Omental fat pad (tissue), 4 donors: ENCODE measurements at places on chromosomes 2 and 18.

DNA sequence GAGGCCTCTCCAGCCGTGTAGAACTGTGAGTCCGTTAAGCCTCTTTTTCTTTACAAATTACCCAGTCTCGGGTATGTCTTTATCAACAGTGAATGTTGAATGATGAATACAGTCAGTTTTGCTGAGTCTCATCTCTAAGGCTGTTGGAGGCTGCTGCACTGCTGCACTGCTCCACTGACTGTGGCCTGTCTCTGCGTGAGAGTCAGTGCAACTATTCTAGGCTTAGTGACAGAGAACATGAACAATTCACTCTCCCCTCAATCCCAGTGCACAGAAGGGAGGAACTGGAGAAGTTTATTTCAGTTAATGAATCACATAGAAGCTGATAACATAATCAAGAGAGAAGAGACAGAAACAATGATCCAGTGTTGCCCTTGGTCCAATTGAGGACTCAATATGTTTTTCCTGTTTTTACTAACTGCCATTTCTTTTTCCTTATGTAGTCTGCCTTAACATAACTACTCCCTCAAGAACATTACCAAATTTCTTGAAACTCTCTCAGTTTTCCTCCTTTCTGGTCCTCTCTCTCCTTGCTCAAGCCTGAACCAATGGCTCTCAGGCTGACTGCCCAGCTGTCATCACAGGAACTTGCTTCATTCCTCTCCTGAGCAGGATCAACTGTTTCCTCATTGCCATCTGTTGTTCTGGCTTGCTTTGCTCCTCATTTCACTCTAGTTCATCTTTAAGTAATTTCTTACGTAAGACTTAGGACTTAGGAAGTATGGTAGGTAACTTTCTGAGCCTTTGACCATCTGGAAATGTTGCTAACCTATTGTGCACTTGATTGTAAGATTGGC lies 483.2 kb downstream of the METTL4 start:
- no peak for DNase-seq

DNA sequence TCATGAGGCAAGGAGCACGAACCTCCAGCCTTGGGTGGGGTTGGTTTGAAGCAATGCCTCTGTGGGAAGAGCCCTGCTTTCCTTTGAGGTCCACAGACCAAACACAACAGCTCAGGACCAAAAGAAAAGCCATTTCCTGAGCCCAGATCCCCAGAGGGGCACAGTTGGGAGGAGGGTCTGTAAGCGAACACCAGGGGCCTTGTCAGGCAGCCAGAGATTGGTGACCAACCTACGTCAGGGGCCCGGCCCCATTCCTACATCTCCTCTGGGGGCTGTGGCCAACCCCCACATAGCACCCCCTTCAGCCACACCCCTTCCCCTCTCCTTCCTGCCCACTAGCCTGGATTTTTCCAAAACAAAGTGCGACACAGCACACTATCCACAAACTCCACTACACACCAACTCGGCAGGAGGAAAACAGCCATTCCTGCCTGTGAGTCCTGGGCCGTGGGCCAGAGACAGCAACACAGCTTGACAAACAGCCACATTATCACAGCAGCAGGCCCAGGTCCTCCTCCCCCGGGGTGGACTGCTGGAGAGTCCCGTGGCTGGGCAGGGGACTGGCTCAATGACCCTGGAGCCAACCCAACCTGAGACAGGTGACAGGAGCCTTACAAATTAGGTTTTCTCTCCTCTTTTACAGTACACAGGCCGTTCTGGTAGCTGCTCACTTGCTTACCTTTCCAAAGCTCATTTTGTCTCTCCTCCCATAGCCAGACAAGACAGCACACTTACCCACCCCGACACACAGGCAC lies 98.8 kb downstream of the TNS1 start:
- DNase-seq: no peak

DNA sequence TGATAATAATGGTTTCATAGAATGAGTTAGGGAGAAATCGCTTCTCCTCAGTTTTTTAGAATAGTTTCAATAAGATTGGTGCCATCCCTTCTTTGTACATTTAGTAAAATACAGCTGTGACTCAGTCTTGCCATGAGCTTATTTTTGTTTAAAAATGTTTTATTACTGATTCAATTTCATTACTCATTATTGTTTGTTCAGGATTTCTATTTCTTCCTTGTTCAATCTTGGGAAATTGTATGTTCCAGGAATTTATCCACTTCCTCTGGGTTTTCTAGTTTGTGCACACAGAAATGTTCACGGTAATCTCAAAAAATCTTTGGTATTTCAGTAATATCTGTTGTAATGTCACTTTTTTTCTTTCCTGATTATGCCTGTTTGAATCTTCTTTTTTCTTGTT lies 371.5 kb upstream of the SETBP1 start:
- no peak for DNase-seq

DNA sequence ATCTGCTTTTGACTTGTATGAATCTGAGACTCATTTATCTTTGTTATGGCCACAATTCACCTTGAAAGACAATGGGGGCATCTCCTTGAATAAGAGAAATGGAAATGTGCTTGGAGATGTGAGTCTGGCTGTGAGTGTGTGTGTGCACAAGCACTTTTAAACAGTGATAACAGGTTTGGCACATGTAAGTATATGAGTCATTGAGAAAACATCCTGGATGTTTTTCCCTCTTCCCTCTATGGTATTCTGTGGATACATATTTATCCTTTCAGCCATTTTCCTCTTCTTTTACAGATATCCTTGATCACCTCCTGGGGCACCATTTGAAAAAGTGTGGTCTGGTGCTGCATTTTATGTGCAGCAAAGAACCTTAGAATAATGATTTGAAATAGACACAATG lies 317.3 kb upstream of the THUMPD2 start:
- DNase-seq: no peak

DNA sequence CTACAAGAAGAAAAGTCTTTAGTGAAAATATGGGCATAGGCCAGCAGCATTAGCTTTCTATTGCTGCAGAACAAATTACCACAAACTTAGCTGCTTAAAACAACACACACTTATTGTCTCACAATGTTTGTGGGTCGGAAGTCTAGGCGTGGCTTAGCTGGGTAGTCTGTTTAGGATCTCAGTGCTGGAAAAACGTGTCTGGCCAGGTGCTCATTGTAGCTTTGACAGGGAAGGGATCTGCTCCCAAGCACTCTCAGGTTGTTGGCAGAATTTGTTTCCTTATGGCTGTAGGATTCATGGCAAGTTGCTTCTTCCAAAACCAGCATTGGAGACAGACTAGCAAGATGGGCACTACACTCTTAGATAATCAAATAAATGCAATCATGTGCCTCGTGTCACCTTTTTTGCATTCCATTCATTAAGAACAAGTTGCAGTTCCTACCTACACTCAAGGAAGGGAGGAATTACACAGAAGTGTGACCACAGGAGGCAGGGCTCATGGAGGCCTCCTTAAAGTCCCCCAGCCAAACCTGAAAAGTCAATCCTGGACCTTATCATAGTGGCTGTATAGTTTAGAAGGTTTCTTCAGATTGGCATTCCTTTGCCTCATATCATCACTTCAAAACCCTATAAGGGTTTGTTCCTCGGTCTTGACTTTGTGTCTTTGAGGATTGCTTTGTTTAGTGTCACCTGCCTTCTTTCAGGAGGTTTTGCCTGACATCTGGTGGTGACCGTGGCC lies 17.3 kb downstream of the MRPL30 start:
- no peak for DNase-seq

- no peak for DNase-seq
Observed at GRCh38 chr2:171939058-171939742, 16.9 kb downstream of the HAT1 start.

GRCh38 chr2:181218401-181218821 lies 238.0 kb downstream of the UBE2E3 start:
- no peak for DNase-seq

DNA sequence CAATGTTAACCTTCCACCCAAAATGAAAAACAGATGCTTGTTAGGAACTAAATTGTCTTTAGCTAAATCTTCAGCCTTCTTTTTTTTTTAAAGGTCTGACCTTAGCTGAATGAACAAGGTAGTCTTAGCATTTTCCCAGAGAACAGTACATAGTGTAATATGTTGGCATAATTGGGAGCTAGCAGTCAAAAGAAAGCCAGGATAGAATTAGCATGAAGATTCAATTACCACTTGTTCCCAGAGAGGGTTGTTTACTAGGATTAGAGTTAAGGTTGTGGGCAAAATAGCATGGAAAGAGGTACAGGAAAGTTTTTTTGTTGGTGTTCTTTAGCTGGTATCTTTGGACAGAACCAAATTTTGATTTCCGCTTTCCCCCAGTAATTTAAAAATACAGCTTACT lies 6.9 kb downstream of the CDH20 start:
- no peak for DNase-seq

- no peak for DNase-seq
Observed at GRCh38 chr2:55775828-55776227, 82.2 kb upstream of the PNPT1 start.

GRCh38 chr18:42544901-42545300 lies 570.6 kb downstream of the RIT2 start:
- no peak for DNase-seq

- DNase-seq: no peak
Observed at GRCh38 chr2:197782126-197782525, 3.0 kb downstream of the BOLL start.

GRCh38 chr2:196251132-196251531 lies 79.8 kb upstream of the STK17B start:
- no peak for DNase-seq

- no peak for DNase-seq
Observed at GRCh38 chr2:144364944-144365738, 154.8 kb downstream of the ZEB2 start.

- DNase-seq: no peak
Observed at GRCh38 chr2:40935349-40935748, 483.5 kb upstream of the SLC8A1 start.
